ENCODE measurements at places on chromosomes 13 and 19. TPM values are rescaled to one million over a fixed set of nuclear protein-coding genes. Genes with fewer than 3 reads are reported as not detected.
A peak's percentile ranks its signal among the peaks of the same experiment; 100 is the strongest.

GRCh38 chr19:30450100-30450499, 77.9 kb downstream of the ZNF536 start:
- peaks cover 29% of the 10 kb centered on the region for H3K4me1 ChIP-seq
- peaks cover 24% of the 10 kb centered on the region for H3K27me3 ChIP-seq
- no peak overlapping the region for H3K27ac ChIP-seq
- peak overlapping the region; percentile 42 for H3K4me3 ChIP-seq
- no peaks in the 10 kb centered on the region for H3K36me3 ChIP-seq

BCL3 gene
- 2.9 TPM for total RNA-seq

GRCh38 chr13:43933378-43933777, 53.7 kb downstream of the LACC1 start:
- H3K4me1 ChIP-seq, result peaks cover 17% of the 10 kb centered on the region
- H3K27me3 ChIP-seq, result no peaks in the 10 kb centered on the region
- DNase-seq, result no peak
- H3K4me3 ChIP-seq, result no peak overlapping the region
- peak overlapping the region; percentile 21 for H3K27ac ChIP-seq
- H3K36me3 ChIP-seq, result no peaks in the 10 kb centered on the region

PTPRS gene
- total RNA-seq, result 219 TPM

DNA sequence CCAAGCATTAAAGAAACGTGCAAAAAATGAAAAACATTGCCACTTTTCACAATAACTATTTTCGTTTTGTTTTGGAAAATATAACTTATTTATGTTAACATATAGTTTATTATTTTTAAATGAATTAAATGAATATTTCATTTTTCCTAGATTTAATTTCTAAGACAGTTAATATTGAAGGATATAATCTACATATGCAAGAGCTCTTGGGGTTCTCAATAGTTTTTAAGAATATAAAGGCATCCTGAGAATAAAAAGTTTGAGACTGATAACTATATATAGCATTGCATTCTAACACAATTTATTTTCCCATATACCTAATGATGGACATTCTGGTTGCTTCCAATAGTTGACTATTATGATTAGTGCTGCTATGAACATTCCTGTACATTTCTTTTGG, 19.9 kb downstream of the ZNF461 start:
- H3K36me3 ChIP-seq, result peaks cover 68% of the 10 kb centered on the region
- DNase-seq, result no peak
- H3K4me3 ChIP-seq, result no peak overlapping the region
- H3K4me1 ChIP-seq, result no peaks in the 10 kb centered on the region
- H3K27ac ChIP-seq, result no peak overlapping the region

DNA sequence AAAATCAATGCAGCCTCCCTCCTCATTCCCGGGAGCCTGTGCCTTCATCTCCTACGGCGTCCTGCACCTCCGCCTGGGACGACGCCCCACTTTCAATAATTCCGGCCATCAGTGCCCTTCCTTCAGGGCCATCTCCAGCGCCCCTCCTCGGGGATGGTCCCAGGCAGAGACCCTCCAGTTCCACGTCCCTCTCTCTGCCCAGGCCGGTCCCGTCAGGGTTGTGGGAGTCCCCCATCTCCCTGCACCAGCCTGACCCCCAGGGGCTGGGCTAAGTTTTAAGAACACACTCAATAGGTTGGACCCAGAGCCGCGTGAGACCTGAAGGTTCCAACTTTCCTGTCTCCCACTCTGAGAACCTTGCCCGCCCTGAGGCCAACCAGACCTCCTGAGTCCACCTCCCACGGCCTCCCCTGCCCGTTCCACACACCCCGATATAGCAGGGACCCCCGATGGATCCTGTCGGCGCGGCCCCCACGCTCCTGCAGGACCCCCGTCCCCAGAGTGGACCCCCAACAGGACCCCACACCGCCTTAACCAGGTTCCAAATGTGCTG, 646 bp downstream of the TMEM161A start:
- no peak for DNase-seq
- peaks cover 19% of the 10 kb centered on the region for H3K27me3 ChIP-seq
- H3K4me3 ChIP-seq, result peak overlapping the region; percentile 97
- no peaks in the 10 kb centered on the region for H3K36me3 ChIP-seq
- H3K4me1 ChIP-seq, result peaks cover 12% of the 10 kb centered on the region

IRS2 gene
- 12.5 TPM for total RNA-seq

CASP14 gene
- not detected for total RNA-seq

GRCh38 chr13:31011193-31011860, 78.9 kb downstream of the TEX26 start:
- H3K4me1 ChIP-seq, result no peaks in the 10 kb centered on the region
- H3K36me3 ChIP-seq, result no peaks in the 10 kb centered on the region
- no peak for DNase-seq
- peaks cover 27% of the 10 kb centered on the region for H3K27me3 ChIP-seq
- H3K4me3 ChIP-seq, result no peak overlapping the region

ZNF426 gene
- 21.7 TPM for total RNA-seq
